ENCODE measurements at places on chromosomes 11 and 22.

- H3K4me1 ChIP-seq, result peaks cover 9% of the 10 kb centered on the region
- no peaks in the 10 kb centered on the region for H3K36me3 ChIP-seq
- DNase-seq, result no peak
- no peak overlapping the region for H3K27ac ChIP-seq
Measured at GRCh38 chr11:38006466-38006865, 1408.4 kb upstream of the RAG2 start.

DNA sequence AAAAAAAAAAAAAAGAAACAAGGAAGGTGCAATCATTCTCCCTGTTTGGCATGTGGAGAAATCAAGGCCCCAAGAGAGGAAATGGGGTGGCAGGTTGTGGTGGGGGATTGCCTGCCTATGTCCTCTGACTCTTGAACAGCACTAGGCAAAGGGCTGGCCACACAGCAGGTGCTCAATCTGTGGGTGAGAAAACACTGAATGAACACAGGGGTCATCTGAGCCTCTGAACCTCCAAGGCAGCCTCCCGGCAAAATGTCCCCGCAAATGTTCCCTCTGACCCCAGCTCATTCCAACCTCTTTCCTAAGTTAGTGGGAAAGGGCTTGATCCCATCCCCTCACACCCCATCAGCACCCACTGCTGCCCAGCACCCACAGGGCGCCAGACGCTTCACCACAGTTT lies 4.6 kb downstream of the PLA2G6 start:
- H3K4me3 ChIP-seq, result no peak overlapping the region
- H3K27me3 ChIP-seq, result no peaks in the 10 kb centered on the region
- no peaks in the 10 kb centered on the region for H3K36me3 ChIP-seq
- no peak for DNase-seq
- peak overlapping the region; percentile 93 for H3K27ac ChIP-seq
- H3K4me1 ChIP-seq, result peaks cover 50% of the 10 kb centered on the region

DNA sequence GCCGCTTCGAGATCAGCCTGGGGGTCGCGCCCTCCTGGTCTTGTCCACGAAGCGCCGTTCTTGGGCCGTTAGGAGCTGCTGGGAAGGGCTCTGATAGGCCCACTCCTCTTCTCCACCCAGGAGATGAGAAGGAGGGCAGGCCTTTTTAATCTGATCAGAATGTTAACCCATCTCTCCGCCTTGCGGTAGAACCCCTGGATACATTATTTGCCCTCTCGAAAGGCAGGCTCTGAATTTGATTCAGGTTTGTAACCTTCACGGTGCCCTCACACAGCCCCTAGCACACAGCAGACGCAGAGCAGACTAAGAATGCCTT lies at the start of gene CCDC83:
Gene CCDC83 (plus strand): TSS at position 43 of the 316 bp plus-strand sequence. CDS start 9,741 bp downstream, outside the sequence.
- H3K27me3 ChIP-seq, result no peaks in the 10 kb centered on the region
- peaks cover 2% of the 10 kb centered on the region for H3K4me1 ChIP-seq
- peak within 1 kb of the TSS; percentile 32 for H3K4me3 ChIP-seq
- no peaks in the 10 kb centered on the region for H3K36me3 ChIP-seq

DNA sequence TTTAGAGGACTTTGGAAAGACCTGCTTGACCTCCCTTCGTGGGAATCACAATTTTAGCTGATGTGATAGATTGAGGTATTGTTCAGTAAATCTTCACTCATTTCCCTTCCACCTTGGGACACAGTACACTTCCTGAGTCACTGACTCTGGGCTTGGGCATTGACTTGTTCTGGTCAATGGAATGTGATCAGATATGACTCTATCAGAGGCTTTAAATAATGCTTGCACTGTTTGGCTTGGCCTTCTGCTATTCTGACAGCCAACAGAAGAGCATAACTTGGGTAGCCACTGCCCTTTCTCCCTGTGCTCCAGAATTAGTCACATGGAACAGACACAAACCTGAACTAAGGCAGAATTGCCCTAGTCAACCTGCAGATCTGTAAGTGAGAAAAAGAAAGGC lies 12.5 kb downstream of the PRR5L start:
- H3K27me3 ChIP-seq, result no peaks in the 10 kb centered on the region
- no peak for DNase-seq
- H3K36me3 ChIP-seq, result no peaks in the 10 kb centered on the region
- no peak overlapping the region for H3K27ac ChIP-seq
- H3K4me1 ChIP-seq, result peaks cover 31% of the 10 kb centered on the region

DNA sequence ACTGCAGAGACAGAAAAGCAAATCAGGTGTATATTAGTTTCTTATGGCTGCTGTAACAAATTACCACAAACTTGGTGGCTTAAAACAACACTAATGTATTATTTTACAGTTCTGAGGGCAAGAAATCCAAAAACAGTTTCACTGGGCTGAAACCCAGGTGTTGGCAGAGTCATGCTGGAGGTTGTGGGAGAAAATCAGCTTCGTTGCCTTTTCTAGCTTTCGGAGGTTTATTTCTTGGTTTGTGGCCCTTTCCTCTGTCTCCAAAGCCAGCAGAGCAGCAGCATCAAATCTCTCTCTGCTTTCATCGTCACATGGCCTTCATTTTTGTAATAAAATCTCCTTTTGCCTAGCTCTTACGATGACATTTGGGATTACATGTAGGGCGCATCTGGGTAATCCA lies 33.0 kb upstream of the OR6M1 start:
- no peak overlapping the region for H3K27ac ChIP-seq
- no peak for DNase-seq
- H3K36me3 ChIP-seq, result no peaks in the 10 kb centered on the region
- H3K4me3 ChIP-seq, result no peak overlapping the region
- no peaks in the 10 kb centered on the region for H3K4me1 ChIP-seq

GRCh38 chr11:48207881-48208280 lies 8.7 kb upstream of the OR4B1 start:
- DNase-seq, result no peak
- no peak overlapping the region for H3K4me3 ChIP-seq
- H3K27me3 ChIP-seq, result no peaks in the 10 kb centered on the region
